Inflammatory macrophage treated with lipopolysaccharide for 4 hours (primary cell): ENCODE measurements at places on chromosomes 16 and 17.

GRCh38 chr17:38715216-38715943 is 10.3 kb downstream of the MLLT6 start:
- DNase-seq: no peak

DNA sequence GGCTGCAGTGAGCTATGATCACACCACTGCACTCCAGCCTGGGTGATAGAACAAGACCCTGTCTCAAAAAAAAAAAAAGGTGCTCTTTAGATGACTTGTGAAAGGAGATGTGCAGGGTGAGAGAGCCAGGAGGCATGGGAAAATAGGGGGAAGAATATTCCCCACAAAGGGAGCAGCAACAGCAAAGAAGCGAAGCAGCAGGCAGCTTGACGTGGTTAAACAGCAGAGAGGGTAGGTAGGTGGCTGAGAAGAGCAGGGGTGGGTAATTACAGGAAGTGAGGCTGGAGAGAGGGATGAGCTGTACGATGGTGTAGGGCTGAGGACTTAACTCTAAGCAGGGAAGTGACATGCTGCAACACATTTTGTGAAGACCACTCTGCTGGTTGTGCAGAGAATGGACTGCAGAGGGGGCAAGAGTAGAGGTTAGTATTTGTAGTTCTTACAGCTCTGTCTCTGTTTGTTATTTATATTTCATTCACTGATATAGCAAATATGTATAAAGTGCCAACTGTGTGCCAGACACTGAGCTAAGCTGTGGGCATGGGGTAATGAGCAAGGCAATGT is 1.6 kb downstream of the HEATR3 start:
- peak; percentile 69 for DNase-seq

GRCh38 chr16:676913-677312 is 1.4 kb downstream of the RHBDL1 start:
- no peak for DNase-seq

DNA sequence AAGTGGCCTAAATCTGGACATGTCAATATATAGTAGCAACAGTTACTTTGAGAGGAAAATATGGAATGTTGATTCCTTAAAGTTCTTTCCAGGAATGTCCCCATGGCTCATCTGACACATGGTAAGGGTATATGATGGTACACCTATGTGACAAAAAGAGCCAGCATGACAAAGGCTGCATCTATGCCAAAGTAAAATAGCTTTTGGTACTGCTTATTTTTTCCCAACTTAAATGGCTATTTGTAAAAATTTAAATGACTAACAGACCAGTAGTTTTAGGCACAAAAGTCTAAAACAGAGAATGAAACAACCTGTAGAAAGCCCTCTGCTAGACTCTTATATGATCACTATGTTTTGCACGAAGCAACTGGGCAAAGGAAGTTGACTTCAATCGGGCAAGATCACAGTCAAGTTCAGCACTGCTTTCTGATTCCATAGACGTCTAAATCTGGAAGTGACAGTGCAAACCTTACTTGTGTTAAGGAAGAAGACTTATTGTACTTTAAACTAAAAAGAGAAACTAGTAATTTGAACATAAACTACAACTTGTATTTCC is 135.1 kb downstream of the SKAP1 start:
- DNase-seq: peak; percentile 45

GRCh38 chr16:11004973-11005610 is 60.7 kb downstream of the CLEC16A start:
- no peak for DNase-seq

DNA sequence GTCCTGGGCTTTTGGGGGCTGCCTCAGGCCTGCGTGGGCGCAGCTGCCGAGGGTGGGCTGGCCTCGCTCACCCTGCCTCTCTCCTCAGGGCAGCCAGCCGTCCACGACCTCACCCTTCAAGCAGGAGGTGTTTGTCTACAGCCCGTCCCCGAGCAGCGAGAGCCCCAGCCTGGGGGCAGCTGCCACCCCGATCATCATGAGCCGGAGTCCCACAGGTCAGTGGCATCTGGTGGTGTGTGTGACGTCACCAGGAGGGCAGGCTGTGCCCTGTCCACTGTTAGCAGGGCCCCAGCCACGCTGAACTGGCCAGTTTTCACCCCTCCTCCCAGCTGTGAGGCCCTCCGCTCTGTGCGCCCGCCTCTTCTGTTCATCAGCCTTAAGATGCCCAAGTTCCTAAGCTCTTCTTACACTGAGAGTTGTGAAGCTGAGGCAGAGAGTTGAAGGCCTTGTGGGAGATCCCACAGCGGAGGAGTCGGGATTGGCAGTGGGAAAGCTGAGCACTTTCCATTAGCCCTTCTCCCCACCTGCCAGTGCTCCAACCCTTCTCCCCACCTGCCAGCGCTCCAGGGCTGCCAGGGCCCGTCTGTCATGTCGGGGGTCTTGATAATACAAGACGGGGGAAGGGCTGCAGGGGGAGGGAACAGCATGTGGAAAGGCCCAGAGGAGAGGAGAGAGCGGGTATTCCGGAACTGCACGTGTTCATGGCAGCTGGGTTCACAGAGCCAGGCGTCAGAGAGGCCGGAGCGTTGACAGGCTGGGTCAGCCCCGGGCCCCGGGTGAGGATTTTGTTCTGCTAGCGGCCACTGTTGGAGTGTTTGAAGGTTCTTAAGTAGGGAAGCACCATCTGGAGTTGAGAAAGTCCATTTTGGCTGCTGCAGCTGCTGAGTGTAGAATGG is 36.3 kb downstream of the OR1D5 start:
- no peak for DNase-seq

DNA sequence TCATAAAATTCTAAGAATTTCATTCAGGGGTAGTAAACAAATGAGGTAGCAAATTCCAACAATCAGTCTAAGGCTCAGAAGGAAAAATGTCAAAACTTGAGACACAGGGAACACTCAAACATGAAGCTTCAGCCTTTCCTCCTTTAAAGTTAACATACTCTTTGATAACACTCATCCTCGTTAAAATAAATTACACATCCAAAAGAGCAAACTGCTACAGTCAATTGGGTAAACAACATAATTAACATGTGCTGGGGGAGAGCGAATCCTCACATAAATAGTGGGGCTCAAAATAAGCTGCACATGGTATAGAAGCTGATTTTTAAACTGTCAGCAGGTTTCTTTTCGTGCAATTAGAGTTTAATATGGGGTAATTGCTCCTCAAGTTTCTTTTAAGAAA is 12.9 kb downstream of the GRB2 start:
- DNase-seq: no peak

DNA sequence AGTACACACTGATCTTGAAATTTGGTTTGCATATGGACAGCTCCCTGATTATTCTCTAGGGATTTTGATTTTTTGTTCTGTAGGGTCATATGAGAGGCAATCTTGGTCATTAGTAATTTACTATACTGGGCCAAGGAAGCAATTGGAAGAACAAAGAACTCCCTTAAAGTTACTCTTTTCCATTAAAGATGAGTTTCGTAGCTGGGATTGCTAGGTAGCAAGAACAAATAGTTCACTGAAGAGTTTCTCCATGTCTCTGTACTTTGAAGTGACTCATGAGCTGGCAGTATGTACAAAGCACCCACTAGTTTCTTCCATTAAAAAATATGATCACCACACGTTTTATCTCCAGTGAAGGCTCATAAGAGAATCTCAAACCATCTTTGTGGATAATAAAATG is 6.2 kb upstream of the BCAS3 start:
- DNase-seq: no peak

GRCh38 chr16:68365167-68365817 is 54.5 kb downstream of the PRMT7 start:
- peak; percentile 60 for DNase-seq

- no peak for DNase-seq
These were observed 65.1 kb downstream of the NUP93 start for GRCh38 chr16:56795011-56795410.

- no peak for DNase-seq
These were observed 139.4 kb upstream of the TBX2 start for GRCh38 chr17:61260071-61260797.

DNA sequence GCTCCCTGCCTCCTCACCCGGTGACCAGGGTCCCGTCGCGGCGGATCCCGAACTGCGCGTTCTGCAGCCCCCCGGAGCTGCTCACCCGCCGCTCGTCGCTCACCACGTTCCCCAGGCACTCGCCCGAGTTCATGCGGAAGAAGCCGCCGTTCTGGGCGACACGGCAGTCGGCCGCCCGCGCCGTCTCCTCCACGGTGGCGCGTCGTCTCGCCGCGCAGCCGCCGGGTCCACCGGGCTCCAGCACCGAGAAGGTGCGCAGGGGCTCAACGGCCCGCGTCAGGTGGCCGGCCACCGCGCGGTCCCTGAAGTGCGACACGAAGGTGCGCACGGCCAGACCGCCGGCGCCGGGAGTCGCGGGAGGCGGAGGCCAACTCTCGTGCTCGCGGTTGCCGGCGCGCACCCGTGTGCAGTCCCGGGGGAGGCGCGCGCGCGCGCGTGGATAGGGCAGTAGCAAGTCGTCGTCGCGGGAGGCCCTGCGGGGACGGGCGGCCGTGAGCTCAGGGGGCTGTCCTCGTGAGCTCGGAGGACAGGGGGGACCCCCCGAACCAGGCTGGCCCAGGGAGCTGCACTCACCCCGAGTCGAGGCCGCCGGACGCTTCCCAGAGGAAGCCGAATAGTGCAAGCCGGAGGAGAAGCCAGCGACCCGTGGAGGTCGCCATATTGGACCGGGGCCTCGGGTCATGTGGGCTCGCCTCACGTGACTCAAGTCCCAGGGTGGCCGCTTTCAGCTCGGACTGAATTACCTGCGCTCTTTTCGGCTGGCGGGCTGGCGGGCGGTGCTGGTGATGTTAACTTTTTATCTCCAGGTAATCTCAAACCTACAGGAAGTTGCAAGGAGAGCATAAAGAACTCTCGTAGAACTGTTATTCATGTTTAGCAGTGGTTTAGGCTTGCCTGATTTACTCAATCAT is at the start of gene NAGPA:
NAGPA (minus strand) TSS at position 680 of the 911 bp plus-strand sequence; CDS start at position 659, 21 bp downstream.
- peak; percentile 78 for DNase-seq

GRCh38 chr16:29943846-29944799 is 17.8 kb upstream of the TMEM219 start:
- no peak for DNase-seq

DNA sequence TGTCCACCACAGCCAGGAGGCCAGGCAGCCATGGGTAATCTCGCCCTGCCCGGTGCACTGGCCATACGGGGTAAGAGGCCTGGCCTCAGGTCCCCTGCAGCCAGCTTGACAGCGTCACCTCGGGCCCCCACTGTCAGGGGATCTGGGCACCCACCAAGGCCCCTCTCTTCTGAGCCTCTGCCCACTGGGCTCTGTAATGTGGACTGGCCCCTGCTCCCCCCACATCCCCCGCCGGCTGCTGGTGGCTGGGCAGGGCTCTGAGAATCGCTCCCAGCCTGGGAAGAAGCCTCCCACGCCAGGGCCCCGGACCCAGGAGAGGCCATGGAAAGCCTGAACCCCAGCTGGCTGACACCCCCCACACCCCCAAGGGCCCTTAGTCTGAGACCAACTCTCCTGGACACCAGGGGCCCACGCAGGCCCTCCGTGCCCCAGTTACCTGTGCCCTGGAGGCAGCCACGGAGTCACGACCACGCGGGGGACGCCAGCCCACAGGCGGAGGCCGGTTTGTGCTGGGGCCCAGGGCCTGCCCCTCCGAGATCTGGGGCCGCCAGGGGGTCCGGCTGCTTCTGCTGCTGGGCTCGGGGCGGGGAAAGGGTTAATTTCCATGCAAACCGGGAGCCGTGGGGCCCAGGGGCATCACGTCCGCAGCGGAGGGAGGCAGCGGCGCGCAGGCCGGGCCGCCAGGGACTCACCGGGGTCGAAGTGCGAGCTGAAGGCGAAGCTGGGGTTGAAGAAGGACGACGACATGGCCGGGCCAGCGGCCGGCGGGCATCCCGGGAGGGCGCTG is at the start of gene PVALEF:
PVALEF (plus strand) TSS at position 262 of the 787 bp plus-strand sequence. CDS start 15,720 bp downstream, outside the sequence.
- no peak for DNase-seq

DNA sequence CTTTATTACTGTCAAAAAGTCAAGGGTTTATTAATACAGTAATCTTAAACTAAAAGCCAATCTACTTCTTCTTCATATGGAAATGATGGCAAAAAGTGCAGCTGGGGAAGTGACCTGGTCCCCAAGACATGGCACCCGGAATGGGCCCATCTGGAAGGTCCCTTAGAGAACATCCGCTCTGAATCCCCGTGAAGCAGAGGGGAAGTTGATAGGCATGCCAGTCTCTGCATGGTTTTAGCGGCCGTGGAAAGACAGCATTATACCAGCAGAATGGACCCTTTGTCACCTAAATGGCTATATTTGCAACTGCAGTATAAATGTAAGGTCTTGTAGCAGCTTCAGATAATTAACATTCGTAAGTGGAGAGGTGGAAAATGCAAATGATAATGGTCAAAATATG is 32.4 kb downstream of the COTL1 start:
- DNase-seq: peak; percentile 35

DNA sequence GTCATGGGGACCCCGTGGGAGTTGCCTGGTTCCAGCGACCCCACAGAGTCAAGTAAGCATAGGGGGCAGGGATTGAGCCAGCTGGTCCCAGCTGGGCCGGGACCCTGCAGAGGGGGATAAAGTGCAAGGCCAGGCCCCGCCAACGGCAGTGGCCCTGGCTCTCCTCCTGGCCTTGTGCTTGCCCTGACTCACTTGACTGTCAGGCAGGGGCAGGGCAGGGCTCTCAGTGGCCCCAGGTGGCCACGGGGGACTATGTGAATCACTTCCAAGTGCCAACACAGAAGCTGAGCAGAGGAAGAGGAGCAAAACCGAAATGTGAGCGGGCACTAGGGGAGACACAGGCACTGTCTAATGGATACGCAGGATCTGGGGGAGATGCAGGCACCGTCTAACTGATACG is 21.6 kb upstream of the NCBP3 start:
- DNase-seq: no peak

GRCh38 chr17:80845069-80845862 is 146.4 kb upstream of the CHMP6 start:
- DNase-seq: no peak

GRCh38 chr16:68490829-68491575 is 42.7 kb upstream of the SMPD3 start:
- no peak for DNase-seq

GRCh38 chr17:55673743-55674506 is 48.7 kb downstream of the TMEM100 start:
- DNase-seq: peak; percentile 90

DNA sequence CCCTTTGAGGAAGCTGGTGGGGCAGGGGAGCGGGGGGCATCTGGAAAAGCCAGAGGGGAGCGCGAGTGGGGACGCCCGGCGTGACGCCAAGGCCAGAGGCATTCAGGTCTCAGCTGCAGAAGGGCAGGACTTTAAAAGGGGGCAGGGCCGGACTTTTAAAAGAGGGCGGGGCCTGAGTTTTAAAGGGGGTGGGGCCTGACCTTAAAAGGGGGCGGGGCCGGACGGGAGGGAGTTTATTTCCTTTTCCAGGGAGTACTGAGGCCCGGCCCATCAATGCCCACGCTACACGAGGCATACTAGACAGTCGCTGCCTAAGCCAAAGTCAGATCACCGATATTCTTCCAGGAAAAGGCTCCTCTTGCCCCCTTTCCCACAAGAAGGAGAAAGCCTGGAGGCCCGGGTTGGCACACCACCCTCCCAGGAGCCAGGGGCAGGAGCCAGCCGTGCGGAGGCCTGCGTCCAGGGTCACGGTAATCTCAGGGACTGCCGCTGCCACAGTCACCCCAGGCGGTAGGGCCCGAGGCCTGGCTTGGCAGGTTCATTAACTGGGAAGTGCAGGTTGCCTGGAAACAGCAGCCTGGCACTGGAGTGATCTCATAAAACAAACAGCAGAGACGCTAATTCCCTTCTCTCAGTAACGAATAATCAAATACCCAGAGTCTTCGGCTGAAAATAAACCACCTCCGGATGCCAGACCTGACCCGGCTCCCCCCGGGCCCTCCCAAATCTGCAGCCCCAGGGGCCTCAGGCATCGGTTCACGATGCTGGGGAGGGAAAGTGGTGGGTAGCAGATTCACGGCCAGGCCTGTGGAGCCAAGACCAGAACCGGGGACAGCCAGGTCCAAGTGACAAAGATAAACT is 90.7 kb downstream of the TIMM22 start:
- peak; percentile 43 for DNase-seq
